ENCODE measurements at places on chromosomes 7 and 10.

GRCh38 chr10:129936266-129936922 is 27.7 kb downstream of the EBF3 start:
- DNase-seq: no peak

DNA sequence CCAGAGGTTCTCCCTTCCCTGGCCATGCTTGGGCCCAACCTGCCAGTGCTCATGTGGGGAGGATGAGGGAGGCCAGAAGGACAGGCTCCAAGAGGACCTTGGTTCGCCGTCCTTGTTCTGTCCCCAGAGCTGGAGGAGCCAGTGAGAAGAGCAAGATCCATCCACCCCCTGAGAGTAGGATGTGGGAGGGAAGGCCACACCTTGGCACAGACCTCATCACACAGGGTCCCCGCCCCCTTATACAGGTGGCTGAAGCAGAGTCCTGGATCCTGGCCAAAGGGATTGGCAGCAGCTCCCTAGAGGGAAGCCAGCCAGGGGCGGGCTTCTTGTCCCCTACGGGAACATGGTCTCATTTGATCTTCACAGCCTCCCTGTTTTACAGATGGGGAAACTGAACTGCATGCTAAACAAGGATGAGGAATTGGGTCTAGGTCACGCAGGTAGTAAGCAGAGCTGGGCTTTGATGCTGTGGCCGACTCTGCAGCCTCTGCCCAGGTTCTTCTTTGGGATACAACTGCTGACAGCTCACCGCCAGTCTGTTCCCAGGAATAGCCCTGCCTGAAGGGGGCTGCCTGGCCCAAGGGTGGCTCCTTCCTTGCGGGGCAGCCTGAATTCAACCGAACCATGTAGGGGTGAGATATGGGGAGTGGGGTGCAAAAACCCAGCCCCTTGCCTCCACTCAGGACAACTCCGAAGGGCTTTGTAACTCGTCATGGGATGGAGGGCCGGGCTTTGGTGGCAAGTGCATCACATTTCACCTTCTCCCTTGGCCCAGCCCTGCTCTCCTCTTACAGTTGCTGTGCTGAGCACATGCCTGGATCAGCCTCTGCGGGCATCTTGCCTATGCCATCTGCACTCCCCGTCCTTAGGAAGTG is 62.2 kb upstream of the KDM7A start:
- peak; percentile 10 for DNase-seq

- no peak for DNase-seq
Measured at GRCh38 chr10:733086-733485, 43.6 kb upstream of the DIP2C start.

GRCh38 chr10:63713191-63714144 is 192.3 kb downstream of the REEP3 start:
- peak; percentile 48 for DNase-seq

GRCh38 chr10:37442882-37443281 is 317.5 kb downstream of the ANKRD30A start:
- no peak for DNase-seq

DNA sequence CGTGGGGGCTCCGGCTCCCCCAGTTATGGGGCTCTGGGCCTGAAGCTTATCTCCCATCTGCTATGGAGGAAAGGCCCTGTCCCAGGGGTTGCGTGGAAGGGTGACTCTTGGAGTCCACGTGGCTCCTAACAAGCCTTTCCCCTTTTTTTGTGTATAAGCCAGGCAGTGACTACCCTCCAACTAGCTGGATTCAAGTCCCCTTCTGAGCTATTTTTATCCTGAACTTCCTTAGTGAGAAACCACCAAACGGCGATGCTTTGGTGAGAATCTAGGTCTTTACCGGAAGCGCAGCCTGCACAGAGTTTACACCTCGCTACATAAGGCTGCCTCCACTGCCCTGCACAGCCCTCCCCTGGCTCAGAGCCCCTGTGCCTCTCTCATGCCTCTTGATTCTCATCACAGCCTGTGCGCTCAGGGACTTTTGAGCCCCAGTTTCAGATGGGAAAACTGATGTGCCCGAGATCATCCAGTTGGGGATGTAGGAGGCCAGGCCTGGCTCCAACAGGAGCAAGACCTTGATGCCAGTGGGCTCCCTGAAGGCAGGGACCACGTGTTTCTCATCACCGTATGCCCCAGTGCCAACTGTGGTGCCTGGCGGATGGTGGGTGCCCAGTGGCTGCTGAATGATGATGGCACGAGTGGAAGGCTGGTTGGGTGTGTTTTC is 102.3 kb upstream of the PPIF start:
- no peak for DNase-seq

GRCh38 chr10:122033224-122033926 is 44.4 kb downstream of the TACC2 start:
- peak; percentile 58 for DNase-seq

DNA sequence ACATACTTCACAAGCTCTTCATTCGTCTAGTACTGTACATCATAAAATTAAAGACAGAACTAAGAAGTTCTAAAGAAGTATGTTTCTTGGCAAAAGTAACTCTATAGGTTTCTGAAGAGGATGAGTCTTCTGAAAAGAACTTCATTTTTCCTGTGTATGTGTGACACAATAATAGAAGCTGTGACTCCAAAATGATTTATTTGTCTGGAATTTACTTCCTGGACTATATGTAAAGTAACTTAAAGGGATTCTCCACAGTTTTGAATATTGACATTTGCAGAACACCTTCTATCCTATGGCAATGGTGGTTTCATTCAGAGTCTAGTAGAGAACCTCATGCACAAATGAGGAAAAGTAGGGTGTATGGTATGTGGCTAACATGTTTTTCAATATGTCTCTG is 19.8 kb upstream of the CLDN12 start:
- peak; percentile 92 for DNase-seq

DNA sequence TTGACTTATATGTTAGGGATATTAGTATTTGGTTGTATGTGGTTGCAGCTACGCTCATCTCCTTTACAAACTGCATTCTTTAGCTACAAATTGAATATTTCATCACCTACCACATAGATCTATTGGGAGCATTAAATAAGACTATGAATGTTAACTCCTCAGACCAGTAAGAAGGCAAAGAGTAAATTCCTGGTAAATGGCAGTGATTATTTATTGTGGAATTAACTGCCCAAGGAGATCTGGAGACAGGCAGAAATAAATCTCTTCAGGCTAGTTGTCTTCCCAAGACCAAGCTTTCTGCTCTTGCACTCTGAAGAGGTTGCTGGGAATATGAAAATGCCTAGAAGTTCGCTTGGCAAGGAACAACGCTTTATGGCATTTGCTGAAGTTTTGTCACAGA is 74.6 kb downstream of the ANLN start:
- DNase-seq: no peak

DNA sequence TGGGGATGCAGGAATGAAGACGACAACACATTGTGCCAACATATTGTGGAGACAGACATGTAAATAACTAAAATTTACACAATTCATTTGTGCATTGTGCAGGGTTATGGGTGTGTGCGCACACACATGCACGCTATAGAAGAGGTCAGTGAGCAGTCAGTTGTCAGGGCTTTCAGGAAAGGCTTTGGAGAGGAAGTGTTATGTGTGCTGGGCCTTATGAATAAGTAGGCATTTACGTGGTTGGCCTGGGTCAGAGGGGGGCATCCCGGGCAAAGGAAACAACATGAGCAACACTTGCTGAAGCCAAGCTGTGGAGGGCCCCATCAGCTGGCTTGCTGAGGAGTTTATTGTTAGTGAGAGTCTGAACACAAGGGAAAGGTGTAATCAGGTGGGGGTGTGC is 4.1 kb downstream of the PRXL2A start:
- no peak for DNase-seq

GRCh38 chr7:106370542-106370941 is 85.8 kb upstream of the NAMPT start:
- DNase-seq: no peak

GRCh38 chr10:107544706-107545520 is 380.4 kb upstream of the SORCS1 start:
- no peak for DNase-seq

Data from bronchial epithelial cell (primary cell).